ENCODE measurements at places on chromosomes 12 and 14. TPM values are rescaled to one million over a fixed set of nuclear protein-coding genes. Genes with fewer than 3 reads are reported as not detected.

- DNase-seq: no peak
Measured at GRCh38 chr12:112530941-112531340, 112.2 kb downstream of the PTPN11 start.

GRCh38 chr14:103081951-103082350 lies 2.1 kb upstream of the LBHD2 start:
- DNase-seq: no peak

- no peak for DNase-seq
Measured at GRCh38 chr14:60655898-60656685, 6.8 kb upstream of the SIX1 start.

Gene SDSL
- total RNA-seq: not detected

Measured in lower leg skin (tissue), 4 donors.